HT-29 (cell line): ENCODE measurements at places on chromosomes 2 and 18.
A peak's percentile ranks its signal among the peaks of the same experiment; 100 is the strongest.

GRCh38 chr2:100548771-100549170 is 14.0 kb upstream of the PDCL3 start:
- DNase-seq: no peak

- DNase-seq: no peak
Measured at GRCh38 chr2:191255271-191255670, 10.1 kb downstream of the MYO1B start.

- DNase-seq: peak; percentile 59
Measured at GRCh38 chr18:51211552-51211951, 14.1 kb upstream of the MEX3C start.

- no peak for DNase-seq
Measured at GRCh38 chr2:97713296-97714083, at the start of gene ZAP70. Gene ZAP70 (plus strand): TSS chr2:97713576. CDS start chr2:97724037, 10,461 bp downstream.

DNA sequence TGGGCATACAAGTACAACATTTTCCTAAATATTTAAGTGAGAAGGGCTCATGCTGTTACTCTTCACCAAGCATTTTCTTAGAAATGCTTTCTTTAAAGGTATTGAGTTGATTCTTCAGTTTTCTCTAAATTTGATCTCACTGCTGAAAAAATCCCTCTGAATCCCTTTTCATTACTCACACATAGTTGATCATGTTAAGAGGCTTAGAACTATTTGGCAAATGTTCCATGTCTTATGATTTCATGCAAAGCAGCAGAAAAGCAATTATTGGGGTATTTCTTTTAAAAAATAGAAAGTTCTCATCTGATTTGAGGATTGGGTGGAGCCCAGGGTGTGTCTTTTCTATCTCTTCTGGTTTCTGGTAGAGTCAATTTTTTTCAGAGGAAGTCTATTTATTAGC is 1079.8 kb upstream of the ZEB2 start:
- no peak for DNase-seq

- DNase-seq: peak; percentile 51
Measured at GRCh38 chr2:164621764-164622105, 453 bp upstream of the GRB14 start.

GRCh38 chr18:79915161-79916127 is 36.0 kb downstream of the SLC66A2 start:
- no peak for DNase-seq

DNA sequence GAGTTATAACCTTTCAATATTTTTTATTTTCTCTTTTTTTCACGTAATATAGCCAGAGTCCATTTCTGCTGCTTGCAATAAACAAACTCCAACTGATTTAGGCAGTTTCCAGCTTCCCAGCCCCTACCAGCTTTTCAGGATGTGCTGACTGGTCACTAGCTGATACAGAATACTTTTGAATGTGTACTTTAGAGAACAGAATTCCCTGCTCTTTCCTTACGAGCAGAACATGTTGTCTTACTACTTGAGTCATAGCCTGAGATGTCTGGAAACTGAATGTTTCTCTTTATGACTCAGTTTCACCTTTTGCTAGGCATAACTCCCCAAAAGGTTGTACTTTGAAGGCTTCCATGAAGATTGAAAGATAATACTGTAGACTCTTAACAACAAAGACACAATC is 44.5 kb upstream of the KCNE4 start:
- DNase-seq: no peak

DNA sequence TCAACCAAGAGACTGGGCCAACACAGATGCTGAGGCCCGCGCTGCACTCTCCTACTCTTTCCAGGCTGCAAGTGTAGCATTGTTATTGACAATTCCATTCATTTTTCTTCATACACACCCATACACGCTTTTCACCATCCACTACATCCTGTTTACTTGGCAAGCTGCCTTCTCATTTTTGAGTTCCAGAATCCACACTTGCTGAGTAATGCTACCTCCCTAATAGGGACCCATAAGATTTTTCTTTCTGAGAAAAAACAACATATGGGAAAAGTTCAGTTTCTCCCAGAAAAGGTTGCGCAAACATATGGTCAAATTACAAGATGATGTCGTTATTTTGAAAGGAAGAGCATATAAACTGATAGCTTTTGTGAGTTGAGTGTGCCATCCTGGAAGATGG is 3.3 kb upstream of the NETO1 start:
- DNase-seq: no peak

DNA sequence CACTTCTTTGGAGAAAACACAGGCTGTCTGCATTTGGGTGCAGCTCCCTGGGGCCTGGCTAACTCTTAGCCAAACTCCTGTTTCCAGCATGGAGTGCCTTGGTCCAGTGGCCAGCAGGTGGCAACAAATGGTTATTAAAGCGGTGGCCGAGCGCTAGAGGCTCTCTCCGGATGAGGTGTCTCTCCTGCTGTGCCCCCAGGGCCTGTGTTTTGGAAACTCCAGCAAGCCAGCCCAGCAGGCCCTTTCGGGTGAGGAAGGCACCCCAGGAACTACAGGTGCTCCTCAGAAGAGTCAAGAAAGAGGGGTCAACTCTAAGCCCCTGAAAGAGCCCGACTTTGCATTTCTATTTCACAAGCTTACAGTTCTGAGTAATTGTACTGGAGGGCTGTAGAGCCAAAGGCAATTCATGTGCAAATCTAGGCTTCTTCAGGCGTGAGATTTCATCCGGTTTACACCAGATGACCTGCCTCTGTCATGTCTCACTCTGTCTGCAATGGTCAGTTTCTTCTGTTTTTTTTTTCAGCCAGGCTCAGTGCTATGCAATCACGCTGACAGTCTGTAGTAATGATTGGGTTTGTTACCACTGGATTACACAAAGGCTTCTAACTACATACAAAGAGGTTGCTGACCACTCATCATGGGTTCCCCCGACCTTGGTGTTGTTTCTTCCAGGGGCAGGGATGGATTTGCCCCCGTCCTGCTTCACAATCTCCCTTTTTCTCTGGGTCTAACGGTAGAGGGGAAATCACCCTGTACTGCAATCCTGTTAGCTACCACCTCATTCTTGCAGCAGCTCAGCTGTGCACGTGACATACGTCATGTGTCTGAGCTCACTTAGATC is 7.6 kb upstream of the CHRNA1 start:
- peak; percentile 73 for DNase-seq

GRCh38 chr2:187878112-187878511 is 323.9 kb upstream of the TFPI start:
- no peak for DNase-seq

GRCh38 chr2:173667415-173667814 is 297.8 kb downstream of the SP3 start:
- peak; percentile 25 for DNase-seq

GRCh38 chr2:21892140-21892539 is 768.4 kb downstream of the TDRD15 start:
- no peak for DNase-seq

DNA sequence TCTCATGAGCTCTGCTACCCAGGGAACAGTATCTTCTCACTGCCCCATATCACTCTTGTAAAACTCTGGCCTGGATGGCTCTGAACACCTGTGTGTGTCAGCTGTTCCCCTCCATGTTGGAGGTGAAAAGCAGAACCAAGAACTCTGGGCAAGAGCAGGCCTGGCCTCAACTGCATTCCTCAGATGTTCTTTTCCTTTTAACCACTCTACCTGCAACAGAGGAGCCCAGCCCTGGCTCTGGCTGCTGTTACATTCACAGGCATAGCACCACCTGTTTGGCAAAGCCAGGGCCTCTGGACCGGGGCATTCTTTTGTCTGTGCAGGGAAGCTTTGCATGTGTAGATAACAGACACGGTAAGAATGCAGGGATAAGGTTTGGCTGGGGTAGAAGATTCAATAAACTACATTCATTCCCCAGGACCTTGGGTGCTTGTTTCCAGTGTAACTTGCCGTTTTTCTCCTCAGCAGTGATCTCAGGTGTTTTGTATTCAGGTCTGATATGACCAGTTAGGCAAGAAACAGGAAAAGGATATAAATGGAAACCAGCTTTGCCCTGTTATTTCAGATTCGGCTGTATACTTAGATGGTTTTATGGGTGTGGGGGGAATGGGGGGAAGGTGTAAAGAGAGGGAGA is 95.1 kb downstream of the SPTBN1 start:
- DNase-seq: peak; percentile 50

DNA sequence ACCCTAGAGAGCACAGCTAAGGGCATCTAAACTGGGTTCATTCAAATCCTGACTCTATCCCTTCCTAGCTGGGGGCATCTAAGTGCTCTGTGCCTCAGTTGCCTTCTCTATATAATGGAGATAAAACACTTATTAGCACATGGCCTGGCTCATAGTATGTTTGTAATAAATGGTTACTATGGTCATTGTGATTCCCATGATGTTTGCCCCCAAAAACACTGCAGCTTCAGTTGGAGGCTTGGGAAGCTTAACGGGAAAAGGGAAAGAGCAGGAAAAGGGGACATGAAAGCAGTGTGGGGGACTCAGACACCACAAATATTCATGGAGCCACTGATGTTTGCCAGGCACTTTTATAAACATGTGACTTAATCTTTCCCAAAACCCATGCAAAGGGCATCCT is 118.1 kb downstream of the INHBB start:
- DNase-seq: no peak

- no peak for DNase-seq
Measured at GRCh38 chr2:113200736-113201490, 27.1 kb downstream of the PSD4 start.

- DNase-seq: no peak
Measured at GRCh38 chr2:55357927-55358326, 61.7 kb downstream of the CCDC88A start.

DNA sequence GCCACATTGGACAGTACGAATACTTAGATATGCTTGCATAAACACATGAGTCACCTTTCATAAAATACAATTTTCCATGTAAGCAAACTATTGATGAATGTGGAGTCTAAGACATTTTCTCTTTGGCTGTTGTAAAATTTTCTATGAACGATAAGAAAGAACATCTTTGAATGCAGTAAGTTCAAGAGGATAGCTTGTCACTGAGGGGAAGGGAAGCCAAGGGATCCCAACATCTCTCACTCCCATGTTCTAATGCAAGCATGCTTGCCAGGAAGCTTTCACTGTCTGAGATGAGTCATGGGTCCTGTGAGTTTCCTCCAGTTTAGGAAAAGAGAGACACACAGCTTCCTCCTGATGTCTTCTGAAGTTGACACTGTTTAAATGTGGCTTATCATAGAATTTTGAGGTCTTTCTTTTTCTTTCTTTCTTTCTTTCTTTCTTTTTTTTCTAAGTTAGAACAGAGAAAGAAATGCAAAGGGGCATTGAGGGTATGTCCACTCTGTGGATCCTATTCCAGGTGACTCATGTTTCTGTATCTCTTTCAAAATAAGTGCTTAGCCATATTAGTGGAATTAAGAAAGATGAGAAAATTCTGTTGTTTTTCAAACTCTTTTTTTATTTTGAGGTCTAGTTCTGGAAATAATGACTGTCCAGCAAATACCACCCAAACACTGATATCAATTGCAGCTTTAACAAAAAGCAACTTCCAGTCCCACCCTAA is 146.6 kb downstream of the RDH14 start:
- no peak for DNase-seq

DNA sequence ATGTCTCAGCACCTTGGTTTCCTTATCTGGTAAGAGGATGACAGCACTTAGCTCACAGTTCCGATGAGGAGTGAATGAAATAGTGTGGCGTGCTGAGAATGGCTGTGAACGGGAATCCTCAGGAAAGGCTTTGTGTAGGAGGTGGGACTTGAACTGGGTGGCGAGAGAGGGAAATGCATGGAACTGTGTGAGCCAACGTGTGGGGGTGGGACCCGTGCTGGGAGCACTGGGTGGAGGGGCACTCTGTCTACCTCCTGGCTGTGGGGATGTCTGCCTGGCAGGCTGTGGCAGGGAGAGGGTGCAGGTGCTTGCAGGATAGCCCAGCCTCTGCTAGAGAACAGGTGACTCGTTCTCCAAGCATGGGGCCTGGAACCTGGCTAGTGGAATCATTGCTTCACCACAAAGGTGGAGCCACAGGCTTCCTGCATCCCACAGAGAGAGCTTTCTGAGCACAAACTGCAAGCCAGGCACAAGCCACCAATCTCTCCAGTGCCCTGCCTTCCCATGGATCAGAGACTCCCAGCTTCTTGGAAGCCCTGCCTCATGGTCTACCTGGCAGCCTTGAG is 145.2 kb downstream of the CELF4 start:
- DNase-seq: no peak

DNA sequence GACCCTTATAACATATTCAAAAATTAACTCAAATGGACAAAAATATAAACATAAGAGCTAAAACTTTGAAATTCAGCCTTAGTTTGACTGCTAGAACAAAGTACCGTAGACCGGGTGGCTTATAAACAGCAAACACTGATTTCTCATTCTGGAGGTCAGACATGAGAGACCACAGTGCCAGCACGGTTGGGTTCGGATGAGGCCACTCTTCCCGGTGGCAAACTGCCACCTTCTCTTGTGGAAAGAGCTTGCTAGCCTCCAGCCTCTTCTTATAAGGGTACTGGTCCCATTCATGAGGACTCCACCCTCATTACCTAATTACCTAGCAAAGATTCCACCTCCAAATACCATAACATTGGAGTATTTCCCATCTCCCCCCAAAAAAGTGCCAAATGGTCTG is 91.3 kb downstream of the FAM210A start:
- no peak for DNase-seq

GRCh38 chr2:26636935-26637334 is 4.2 kb downstream of the CIB4 start:
- no peak for DNase-seq

DNA sequence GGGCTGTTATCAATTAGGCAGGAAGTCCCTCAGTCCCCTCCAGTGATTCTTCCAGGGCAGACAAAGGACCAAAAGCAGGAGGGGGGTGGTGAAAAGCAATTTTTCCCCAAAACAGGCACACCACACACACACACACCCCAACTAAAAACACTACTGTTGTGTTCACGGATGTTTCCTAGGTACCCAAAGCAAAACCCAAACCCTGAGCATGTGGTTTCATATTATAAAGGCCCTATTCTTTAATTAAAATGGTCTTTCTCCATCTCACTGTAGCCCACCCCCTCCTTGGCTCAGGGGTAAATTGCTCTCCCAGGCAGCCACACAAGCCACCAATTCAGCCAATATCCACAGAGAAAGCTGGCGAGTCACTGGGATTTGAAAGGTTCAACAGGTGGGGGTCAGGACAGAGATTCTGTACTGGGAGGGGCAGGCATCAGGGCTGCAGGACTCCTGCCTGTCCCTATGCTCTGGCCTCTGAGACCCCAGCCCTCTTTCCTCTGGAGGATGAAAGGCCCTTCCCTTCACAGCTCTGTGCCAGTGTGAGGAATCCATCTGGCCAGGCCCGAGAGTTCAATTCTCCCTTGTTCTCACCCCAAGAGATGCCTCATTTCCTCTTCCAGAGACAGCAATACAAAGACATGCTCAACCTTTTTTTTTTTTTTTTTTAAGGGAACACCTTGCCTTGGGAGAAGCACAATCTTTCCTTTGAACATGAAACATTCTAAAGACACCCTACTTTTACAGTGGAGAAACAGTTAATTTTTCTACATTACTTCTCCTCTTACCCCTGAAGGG is 43.6 kb downstream of the SPRED2 start:
- DNase-seq: no peak

DNA sequence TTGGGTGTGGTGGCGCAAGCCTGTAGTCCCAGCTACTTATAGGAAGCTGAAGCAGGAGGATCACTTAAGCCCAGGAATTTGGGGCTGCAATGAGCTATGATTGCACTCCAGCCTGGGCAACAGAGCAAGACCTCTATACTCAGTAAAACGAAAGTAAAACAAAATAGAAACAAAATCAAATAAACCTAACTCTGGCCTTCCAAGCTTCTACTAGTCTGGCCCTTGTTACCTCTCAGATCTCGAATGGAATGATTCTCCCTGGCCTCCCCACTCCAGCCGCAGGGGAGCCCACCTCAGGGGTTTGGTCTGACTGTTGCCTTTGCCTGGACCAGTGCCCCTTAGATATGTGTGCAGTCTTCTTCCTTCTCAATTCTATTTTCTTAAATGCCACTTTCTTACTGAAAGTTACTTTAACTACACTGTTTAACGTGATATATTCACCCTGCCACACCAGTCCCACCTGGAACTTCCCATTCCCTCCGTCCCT is 160.0 kb upstream of the GCFC2 start:
- DNase-seq: no peak
